D341Med (cell line): ENCODE measurements at places on chromosomes 5 and 9.

- DNase-seq, result no peak
Observed at GRCh38 chr5:16540421-16540820, 74.8 kb upstream of the ZNF622 start.

DNA sequence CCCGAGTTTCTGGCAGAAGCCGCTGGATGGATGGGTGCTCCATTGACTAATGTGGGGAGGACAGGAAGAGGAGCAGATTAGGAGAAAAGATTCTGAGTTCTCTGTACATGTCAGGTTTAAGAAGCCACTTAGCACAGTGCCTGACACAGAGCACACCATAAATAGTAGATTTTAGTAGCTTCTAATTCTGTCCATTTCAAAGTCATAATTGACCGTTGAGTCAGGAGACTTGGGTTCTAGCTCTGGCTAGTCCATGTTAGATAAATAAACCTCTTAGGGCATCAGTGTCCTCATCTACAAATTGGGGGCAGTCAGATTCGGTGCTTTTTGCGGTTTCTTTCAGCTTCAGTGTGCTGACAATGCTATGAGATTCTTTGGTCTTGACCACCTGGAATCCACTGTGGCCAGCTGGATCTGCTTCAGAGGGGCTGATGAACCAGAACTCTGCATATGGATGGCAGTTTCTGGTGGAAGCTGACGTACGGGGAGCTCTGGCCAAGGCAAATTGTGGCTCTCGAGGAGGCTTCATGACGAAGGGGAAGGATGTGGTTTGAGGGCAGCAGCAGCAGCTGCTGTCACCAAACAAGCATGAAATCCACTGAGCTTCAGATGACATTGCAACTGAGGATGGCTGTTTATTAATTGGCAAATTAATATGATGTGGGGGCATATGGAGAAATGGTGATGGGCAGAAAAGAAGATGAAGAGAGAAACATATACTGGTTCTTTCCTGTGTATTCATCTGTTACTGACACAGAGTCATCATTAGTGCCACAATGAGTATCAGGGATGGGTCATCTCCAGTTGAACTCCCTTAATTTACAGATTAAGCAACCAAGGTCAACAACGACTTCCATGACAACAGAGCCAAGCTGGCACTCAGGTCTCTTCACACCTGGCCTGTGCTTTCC is 134.4 kb downstream of the AOPEP start:
- no peak for DNase-seq

DNA sequence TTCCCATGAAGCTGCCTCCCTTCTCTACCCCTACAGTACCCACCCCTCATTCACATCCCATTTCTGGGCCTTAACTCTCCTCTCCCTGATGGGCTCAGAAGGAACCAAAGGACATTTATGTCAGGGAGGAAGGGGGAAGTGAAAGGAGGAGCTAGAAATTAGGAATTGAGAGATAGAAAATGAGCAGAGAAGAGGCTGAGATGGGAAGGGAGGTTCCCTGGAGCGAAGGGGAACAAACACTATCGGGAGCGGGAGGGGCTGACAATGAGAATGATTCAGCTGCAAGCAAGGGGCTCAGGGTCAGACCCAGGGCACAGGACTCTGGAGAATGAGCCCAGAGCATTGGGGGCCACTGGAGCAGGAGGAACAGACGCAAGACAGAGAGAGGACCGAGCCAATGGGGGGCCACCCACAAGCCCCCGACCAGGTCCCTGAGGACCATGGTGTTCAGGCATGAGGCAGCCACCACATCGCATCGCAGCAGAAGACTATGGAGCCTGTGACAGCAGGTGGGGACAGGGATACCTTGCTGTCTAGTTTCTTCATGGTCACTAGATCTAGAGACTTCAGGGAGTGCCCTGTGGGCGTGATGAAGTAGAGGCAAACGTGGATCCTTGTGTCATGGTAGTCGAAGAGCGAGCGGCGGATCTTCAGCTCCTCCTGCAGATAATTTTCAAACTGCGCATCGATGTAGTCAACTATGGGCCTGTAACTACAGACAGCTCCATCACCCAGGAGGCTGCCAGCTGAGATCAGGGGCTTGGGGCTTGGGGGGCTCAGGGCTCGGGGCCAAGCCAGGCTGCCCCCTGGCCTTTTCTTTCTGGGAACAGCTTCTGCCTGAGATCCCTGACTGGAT is 13.6 kb downstream of the SEPTIN8 start:
- DNase-seq, result peak; percentile 4

- DNase-seq, result no peak
Observed at GRCh38 chr9:127828262-127829031, 25.8 kb downstream of the FPGS start.

DNA sequence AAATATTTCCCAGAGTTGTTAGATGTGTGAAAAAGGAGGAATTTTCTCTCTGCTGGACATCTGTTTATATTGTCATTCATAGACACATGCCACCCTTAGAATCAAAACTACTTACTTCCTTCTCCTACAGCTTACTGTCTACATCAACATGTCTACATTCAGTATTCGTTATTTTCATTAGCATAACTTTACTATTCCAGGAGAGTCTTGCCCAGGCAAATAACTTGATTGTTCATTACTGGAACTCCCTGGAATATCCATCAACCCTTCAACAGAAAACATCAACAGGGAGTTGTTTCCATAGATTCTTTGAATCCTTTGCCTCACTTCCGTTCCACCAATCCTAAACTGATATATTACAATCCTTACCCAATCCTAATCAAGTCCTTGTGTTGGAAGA is 457.5 kb upstream of the ZNF608 start:
- no peak for DNase-seq

GRCh38 chr5:92809855-92810465 is 771.1 kb downstream of the NR2F1-AS1 start:
- DNase-seq, result no peak

DNA sequence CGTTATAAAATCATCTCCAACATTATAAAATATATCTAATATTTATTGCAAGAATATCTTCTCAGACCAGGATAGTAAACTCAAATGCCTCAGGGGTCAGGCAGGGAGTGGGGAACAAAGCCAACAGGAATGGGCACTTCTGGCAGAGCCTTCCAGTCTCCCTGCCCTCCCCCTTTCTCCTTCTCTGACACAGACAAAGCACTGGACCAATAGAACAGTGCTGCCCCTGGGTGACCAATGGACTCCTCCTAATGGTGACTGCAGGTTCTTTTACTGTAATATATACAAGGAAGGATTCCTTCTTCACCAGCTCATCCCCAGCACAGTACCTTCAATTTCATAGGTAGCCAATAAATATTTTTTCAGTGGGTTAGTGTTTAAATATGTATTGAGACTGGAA is 31.1 kb upstream of the MAMDC2 start:
- no peak for DNase-seq

DNA sequence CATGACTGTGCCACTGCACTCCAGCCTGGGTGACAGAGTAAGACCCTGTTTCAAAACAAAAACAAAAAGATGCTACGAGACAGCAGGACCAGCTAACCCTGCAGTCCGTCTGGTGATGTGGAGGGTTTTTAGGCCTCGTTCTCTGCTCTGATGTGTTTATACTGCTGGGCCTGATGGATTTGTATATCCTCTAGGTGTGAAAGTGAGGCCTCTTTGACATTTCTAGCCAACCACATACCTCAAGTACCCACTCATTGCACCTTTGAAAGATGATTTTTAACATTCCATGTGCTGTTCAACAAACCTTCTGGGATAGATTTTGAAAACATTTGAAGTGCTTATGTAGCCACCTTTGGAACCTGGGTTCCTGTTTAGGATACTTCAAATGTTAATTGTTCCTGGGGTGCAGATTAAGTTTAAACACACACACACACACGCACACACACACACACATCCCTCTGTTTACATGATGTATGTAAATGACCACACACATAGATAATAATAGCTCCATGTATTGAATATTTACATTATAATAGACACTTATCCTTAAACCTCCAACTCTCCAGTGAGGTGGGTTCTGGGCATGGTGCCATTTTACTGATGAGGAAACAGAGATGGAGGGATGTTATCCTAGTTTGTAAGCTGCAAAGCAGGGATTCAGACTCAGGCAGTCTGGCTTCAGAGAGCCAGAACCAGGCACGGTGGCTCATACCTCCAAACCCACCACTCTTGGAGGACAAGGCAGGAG is 48.8 kb upstream of the GOLPH3 start:
- DNase-seq, result no peak

GRCh38 chr5:171577042-171577758 is 157.8 kb downstream of the FGF18 start:
- no peak for DNase-seq

- DNase-seq, result peak; percentile 74
Observed at GRCh38 chr9:89677702-89678395, 73.0 kb downstream of the GADD45G start.

DNA sequence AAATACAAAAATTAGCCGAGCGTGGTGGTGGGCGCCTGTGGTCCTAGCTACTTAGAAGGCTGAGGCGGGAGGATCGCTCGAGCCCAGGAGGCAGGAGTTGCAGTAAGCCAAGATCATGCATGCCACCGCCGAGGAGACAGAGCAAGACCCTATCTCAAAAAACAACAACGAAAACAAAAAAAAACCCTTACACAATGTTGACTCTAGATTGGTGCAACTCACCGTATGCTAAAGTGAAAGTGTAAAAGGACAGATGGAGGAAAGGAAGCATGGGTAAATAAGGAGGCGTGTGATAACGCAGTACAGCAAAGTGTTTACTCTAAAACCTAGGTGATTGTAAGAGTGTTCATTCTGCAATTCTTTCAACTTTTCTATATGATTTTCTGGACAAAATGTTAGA is 15.9 kb upstream of the RUFY1 start:
- no peak for DNase-seq

- DNase-seq, result no peak
Observed at GRCh38 chr5:56585999-56586691, 229.2 kb upstream of the MAP3K1 start.

GRCh38 chr5:92459654-92460053 is 1076.5 kb upstream of the ARRDC3 start:
- no peak for DNase-seq

DNA sequence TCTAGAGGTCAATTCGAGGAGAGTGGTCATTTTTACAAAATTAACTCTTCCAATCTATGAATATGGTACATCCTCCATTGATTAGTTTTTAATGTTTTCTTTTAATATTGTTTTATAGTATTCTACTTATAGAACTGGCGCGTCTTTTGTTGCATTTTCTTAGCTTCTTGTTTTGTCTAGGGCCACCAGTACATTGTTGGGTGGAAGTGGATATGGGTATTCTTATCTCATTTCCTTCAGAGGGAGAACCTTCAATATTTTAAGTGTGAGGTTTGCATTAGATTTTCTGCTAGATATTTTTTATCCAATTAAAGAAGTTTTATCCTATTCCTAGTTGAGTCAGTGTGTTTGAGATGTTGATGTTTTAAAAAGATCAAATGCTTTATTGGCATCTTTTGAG is 69.8 kb downstream of the RPS23 start:
- no peak for DNase-seq
